ENCODE measurements at places on chromosomes 4 and X. TPM values are rescaled to one million over a fixed set of nuclear protein-coding genes. Genes with fewer than 3 reads are reported as not detected.

Gene SMIM20
- total RNA-seq = 14.9 TPM

Gene GBA3
- total RNA-seq = not detected

Gene PABPC1L2A
- total RNA-seq = not detected

Gene TMPRSS11D
- total RNA-seq = not detected

Gene BBS12
- 1.7 TPM for total RNA-seq

Gene ATP8A1
- total RNA-seq = 55.3 TPM

Gene WAS
- 146 TPM for total RNA-seq

Gene ADAMTS3
- total RNA-seq = not detected

Gene FAM149A
- total RNA-seq = 1.4 TPM

Gene SLC9A7
- 3.9 TPM for total RNA-seq

Gene SRPX2
- total RNA-seq = not detected

Measured in activated naive CD8-positive, alpha-beta T cell treated with anti-CD3 and anti-CD28 coated beads, Interleukin-2, amount 10 ng/mL, durations not matched to agents 7 days and 5 days (primary cell).